DMS53 (cell line): ENCODE measurements at places on chromosomes 11 and 22.

GRCh38 chr11:64364911-64365310 lies 5.9 kb downstream of the RPS6KA4 start:
- DNase-seq, result no peak

- no peak for DNase-seq
Measured at GRCh38 chr11:21820176-21820575, 372.7 kb upstream of the ANO5 start.

DNA sequence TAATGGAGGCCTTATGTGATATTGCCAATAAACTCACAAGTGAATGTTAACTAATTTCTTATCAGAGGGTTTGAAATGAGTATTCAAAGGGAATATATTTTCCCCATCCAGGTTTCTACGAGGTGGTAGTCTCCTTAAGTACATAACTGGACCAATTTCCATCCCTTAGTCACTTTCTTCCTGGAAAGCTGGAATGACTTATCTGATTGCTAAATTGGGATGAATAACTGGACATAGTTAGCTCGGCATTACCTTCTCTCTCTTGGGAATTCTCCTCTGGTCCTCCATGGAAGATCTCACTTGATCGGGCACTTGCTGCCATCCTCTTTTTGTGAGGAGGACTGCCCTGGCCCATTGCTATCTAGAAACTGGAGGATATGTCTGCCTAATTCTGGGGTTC lies 109.1 kb downstream of the TRPC6 start:
- DNase-seq, result no peak

GRCh38 chr11:21262992-21263391 lies 593.6 kb downstream of the NELL1 start:
- no peak for DNase-seq

DNA sequence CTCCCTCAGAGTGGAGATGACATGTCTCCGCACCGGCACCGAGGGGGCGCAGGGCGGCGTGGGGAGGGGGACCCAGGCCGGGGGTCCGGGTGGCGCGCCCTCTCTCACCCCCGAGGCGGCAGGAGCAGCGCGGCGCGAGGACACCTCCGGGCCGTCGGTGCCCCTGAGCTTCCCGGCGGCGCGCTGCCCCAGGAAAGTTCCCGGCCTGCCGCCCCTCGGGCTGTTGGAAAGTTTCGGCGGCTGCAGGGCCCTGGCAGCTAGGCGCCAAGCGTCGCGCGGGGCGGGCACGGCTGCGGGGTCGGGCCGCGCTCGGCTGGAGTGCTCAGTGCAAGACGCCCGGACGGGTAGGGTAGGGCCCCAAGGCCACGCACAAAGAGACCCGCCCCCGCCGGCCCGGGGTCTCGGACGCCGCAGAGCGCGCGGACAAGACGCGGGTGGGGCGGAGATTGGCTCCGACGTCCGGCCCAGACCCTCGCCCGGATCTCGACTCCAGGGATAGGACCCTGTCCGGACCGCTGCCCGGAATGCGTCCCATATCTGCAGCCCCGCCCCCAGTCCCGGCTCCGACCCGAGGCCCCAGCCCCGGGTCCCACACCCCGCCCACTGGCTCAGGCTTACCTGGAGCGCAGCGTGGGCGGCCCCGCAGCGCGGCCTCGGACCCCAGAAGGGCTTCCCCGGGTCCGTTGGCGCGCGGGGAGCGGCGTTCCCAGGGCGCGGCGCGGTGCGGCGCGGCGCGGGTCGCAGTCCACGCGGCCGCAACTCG lies 471 bp downstream of the ARVCF start:
- DNase-seq, result peak; percentile 54

DNA sequence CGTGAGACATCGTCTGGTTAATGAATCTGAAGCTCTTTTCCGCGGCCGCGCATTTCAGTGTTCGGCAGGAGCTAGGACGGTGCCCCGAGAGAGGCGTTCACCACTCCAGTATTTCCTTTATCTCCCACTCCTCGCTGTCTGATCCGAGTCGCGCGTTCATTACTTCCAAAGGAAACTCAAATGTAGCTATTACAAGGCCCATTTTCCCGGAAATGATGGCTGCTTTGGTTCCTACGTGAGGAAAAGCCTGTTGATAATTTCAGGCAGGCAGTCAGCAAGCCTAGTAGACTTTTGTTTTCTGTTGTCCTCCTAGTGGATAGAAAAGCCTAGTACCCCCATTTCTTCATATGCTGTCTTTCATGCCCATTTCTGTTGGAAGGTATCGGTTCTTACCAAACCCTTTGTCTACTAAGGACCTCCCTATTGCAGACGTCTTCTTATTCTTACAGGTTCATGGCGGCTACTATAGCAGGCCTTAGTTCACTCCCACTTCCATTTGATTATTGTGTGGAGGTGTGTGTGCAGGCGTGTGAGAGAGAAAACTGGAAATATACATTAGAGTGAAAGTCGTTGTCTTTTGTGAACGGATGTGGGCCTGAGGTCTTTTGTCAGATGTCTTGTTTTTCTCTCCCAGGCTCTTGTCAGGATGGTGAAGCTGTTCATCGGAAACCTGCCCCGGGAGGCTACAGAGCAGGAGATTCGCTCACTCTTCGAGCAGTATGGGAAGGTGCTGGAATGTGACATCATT lies 737 bp downstream of the RBM4 start:
- peak; percentile 73 for DNase-seq

- DNase-seq, result no peak
Measured at GRCh38 chr11:131491503-131491902, 121.1 kb downstream of the NTM start.

DNA sequence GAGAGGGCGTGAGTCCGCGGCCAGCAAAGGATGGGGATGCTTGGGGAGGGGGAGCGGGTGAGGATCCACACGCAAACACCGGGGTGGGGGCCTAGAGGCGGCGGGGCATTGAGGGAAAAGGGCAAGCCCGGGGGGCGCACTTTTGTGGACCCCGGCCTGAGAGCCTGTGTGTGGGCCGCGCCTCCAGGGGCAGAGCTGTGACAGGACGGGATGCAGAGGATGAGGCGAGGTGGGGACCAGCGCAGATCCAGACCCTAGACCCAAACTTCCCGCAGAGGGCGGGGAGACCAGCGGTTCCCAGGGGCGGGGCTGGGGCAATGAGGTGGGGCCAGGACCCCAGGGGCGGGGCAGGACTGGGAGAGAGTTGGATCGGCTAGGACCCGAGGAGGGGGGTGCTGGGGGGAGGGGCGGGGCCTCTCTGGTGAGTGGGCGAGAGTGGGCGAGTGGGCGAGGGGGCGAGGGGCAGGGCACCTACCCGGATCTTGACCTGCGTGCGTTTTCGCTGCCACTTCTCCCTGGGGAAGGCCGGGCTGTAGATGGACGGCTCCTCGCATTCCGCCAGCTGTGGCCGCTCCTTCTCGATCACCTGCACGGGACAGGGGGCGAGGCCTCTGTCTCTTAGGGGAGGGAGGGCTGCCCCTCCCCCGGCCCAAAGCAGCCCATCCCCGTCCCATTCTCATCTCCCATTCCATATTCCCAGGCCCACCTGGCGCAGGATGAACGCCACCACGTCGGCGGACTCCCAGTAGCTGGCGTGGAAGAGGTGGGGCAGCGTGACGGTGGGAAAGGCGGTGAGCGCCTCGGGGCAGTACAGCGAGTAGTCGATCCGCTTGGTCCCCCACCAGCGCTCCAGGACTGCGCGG lies 10.6 kb downstream of the PITPNM1 start:
- DNase-seq, result no peak

DNA sequence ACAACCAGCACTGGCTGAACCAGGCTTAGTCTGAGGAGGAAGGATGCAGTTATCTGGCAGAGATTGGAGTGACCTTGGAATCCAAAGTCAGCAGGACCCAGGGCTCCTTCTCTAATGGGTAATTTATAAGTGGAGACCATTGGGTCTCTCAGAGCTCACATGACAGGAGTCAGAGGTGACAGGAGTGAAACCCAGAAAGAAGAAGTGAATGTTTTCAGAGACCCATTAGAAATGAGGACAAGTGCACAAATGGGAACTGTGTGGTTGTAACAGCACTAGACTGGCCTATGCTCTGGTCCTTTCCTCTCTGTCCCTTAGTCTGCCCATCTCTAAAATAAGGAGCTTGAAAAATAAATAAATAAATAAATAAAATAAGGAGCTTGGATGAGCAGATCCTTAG lies 107.4 kb downstream of the SERGEF start:
- DNase-seq, result no peak

DNA sequence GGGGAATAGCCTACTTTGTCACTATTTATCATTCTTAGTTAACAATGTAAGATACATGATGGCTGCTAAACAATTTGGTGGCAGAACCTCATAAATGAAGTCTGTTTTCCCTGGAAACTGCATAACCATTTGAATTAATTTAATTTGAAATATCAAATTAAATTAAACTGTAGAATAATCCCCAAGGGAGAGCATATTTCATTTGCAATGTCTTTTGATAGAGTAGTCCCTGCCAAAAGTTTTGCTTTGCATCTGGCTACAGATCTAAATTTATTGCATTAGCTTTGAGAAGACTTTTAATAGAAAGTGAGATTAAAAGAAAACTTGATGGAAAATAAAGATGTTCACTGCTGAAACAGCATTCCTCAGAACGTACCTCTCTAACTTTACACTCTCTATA lies 246.6 kb downstream of the KIRREL3 start:
- no peak for DNase-seq

GRCh38 chr11:93957397-93957952 lies 63.7 kb upstream of the HEPHL1 start:
- DNase-seq, result no peak

- DNase-seq, result no peak
Measured at GRCh38 chr11:35477901-35478300, 47.5 kb downstream of the PAMR1 start.

DNA sequence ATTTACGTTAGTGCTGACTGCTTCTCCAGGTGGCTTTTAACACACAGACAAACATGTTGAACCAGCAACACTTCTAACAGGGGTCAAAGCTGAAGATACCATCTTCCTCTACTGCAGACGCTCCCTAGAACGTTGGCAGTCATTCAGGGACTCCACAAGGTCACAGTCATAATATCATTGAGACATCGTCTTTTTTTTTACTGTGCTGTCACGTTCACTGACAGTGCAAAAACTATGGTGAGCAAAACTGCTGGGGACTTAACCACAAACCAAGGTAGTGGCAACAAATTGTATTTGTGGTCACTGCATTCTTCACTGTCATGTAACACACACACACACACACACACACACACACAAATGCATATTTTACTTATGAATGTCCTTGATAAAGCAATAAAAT lies 244.9 kb downstream of the CASP12 start:
- DNase-seq, result no peak

- DNase-seq, result peak; percentile 68
Measured at GRCh38 chr11:116691771-116692177, 81.0 kb downstream of the BUD13 start.

DNA sequence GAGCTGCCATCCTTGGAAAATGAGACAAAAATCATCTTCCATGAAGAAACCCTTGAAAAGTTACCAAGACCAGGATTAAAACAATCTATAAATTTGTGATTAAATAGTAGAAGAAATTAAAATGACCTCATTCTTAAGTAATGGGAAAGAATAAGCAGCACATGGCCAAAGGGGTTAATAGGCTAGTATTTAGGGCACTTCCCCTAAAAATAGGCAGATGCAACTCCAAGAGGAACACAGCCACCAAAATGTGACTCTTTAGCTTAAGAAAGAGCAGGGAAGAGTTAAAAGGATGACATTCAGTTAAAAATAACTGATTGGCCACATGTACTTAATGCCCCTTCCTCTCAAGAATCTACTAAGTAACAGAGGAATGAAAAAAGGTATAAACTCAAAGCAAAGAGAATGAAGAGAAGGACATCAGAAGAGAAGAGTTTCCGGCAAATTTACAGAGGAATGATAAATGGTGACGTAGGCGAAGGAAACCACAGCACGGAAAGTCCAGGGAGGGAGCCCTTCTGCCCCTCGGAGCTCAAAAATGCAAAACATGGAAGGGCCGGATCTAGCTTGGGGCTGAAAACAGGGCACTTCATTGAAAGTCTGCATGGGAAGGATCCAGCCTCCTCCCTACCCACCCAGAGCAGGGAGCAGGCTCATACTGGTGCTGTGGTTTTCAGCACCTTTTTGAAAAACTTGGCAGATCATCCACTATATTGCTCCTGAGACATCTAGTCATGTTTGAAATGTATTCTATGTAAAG lies 17.8 kb downstream of the SCUBE2 start:
- DNase-seq, result no peak

DNA sequence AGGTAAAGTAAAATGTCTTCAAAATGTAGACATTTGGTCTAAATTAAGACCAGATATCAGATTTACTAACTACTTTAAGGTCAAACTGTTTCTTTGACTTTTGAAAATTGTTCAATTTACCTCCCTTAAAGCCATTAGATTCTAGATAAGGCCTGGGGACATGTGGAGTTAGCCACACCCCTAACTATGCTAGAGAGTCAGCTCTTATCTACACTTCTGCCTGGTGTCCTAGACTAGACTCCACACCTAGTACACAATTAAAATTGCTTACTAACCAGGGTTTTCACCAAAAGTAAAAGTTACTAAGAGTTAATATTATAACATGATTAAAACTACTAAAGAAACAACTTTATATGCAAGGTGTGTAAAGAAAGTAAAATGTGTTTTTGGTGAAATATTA lies 43.6 kb upstream of the DBX1 start:
- no peak for DNase-seq

DNA sequence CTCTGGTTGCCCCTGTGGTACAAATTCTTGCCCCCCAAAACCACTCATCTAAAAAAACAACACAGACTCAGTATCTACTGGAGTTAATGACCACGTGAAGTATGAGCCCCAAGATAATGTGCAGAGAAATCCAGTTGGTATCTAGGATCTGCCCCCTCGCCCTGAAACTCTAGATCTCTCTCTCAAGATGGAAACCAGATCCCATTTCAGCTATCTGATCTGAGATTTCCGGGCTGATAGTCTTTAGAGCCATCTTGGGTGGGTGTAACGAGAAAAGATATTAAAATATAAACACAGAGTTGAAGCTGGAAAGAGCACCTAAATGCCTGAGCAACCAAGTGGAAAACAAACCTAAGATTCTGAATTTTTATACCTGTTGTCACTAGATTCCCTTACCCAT lies 14.0 kb upstream of the VWCE start:
- no peak for DNase-seq

GRCh38 chr22:46976598-46976997 lies 214.1 kb downstream of the TBC1D22A start:
- DNase-seq, result no peak

DNA sequence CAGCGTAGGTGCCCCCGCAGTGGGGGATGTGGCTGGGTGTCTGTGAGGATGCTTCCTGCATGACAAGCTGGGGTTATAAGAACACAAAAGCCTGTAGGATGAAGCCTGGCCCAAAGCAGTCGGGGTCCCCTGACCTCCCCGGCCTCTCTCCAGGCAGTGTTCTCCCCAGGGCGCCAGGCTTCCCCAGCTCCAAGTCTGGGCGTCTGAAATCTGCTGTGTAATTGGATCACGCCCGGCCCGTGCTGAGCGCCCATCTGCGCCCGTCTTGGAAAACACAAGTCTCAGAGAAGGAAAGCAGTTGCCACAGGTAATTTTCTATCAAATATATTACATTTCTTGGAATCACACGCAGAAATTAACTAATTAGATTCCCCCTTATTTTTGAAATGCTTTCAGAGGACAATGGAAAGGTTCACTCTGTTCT lies 233.3 kb downstream of the CTTN start:
- DNase-seq, result no peak

- no peak for DNase-seq
Measured at GRCh38 chr11:46976182-46976854, 39.8 kb downstream of the CSTPP1 start.
